ENCODE measurements at places on chromosomes 2 and 18.

GRCh38 chr18:3972291-3972930 is 482.7 kb downstream of the DLGAP1 start:
- no peak for DNase-seq

DNA sequence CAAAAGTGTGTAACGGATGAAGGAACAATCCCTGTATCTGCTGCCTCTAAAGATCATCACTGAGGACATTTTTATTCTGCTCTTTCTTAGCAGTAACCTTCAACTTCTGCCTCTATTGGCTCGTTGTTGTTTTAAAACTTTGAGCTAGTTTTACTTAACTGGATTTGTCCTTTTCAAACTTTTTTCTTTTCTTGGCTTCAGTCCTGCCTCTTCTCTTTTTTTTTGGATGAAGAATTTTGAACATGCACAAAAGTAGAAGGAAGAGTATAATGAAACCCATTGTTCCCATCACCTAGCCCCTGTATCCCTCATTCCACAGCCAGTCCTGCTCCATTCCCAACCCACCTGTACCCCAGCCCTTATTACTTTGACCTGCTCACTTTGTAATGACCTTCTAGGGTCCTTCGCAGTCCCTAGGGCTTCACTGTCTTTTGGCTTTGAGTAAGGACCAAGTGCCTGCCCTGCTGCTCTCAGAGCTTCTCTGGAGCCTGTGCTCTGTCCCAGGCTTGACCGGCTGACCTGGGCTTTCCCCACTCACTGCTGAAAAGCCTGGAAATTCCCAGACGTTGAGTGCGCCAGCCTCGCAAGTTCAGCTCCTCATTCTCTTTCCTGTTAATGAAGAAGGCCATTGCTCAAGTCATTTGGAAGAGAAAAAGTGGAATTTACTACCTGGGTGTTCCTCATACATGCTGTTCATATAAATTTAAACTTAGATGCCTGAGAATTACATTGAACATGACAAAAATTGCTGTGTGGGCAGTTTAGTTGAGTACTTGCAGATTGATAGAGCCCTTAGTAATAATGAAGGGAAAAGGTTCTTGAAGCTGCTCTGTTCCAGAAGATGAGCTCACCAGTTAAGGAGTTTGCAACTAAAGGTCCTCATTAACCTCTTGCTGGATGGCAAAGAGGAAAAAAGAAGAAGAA is 149.3 kb upstream of the ALPP start:
- no peak for DNase-seq

- no peak for DNase-seq
Observed at GRCh38 chr18:9025091-9025838, 77.2 kb upstream of the NDUFV2 start.

DNA sequence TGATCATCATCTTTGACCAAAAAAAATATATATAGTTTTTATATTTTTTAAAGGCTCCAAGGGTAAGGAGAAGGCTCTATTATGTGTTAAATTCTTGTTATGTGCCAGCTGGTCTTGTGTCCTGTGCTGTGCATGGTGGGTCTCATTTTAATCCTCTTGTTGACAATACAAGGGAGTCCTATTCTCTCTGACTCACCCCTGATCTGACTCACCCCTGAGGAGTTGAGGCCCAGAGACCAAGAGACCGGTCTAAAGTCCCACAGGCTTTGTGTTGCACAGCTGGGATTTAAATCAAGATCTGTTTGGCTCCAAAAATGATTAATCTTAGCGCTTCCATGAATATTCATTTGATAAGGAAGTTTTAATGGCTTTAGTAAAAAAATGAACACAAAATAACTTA is 25.7 kb downstream of the MC2R start:
- no peak for DNase-seq

- DNase-seq = no peak
Observed at GRCh38 chr2:157059036-157059435, 198.5 kb upstream of the GALNT5 start.
